ENCODE measurements at places on chromosomes 1 and 21. TPM values are rescaled to one million over a fixed set of nuclear protein-coding genes. Genes with fewer than 3 reads are reported as not detected.

The OR6K3 gene
- not detected for total RNA-seq

The BSND gene
- total RNA-seq = not detected

The SLC22A15 gene
- total RNA-seq = 2.3 TPM

The TCHH gene
- not detected for total RNA-seq

The PM20D1 gene
- not detected for total RNA-seq

The GPR153 gene
- total RNA-seq = 28.1 TPM

The FAM229A gene
- total RNA-seq = 7.7 TPM

The OR10Z1 gene
- total RNA-seq = not detected

The NID1 gene
- total RNA-seq = 90.3 TPM

The CLEC20A gene
- total RNA-seq = not detected

The EDEM3 gene
- 28.5 TPM for total RNA-seq

The OMA1 gene
- 14.8 TPM for total RNA-seq

The CNR2 gene
- total RNA-seq = not detected

The LCE6A gene
- total RNA-seq = not detected

The PLA2G2D gene
- not detected for total RNA-seq

The WRAP73 gene
- total RNA-seq = 26.0 TPM

The NPR1 gene
- 0.93 TPM for total RNA-seq

The NBPF1 gene
- 124 TPM for total RNA-seq

The ADCY10 gene
- total RNA-seq = 0.66 TPM

The UBL4B gene
- total RNA-seq = not detected

The SPRR4 gene
- not detected for total RNA-seq

The LRRC8D gene
- total RNA-seq = 44.9 TPM

The CD53 gene
- not detected for total RNA-seq

The DENND2C gene
- 0.79 TPM for total RNA-seq

The CLIC6 gene
- 0.25 TPM for total RNA-seq

The SRGAP2B gene
- 56.6 TPM for total RNA-seq

The PRXL2B gene
- 58.9 TPM for total RNA-seq

The PIGC gene
- 27.8 TPM for total RNA-seq

The TFF2 gene
- total RNA-seq = not detected

The RAB29 gene
- 9.0 TPM for total RNA-seq

The KRTAP12-2 gene
- total RNA-seq = not detected

The PLEKHG5 gene
- 31.7 TPM for total RNA-seq

The SERINC2 gene
- total RNA-seq = 20.4 TPM

The FCAMR gene
- not detected for total RNA-seq

Data from neural crest cell (in vitro differentiated cells).